ENCODE measurements at places on chromosomes 7 and 10.

DNA sequence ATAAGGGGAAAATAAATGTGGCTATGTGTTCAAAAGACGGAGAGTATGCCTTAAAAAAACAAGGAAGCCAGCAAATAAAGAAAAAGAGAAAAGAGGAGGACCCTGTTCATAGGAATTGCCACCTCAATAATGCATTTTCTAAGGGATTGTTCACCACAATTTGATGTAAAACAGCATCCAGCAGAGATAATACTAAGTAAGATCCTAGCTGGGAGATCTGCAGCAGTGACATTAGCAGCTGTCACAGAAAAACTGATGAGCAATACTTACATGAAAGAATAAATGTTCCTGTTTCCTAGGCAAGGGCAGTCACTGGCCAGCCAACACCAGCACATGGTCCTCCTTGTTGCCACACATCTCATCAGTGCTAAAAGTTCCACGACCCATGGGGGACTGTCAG lies 391.5 kb downstream of the SORCS1 start:
- no peak for DNase-seq

DNA sequence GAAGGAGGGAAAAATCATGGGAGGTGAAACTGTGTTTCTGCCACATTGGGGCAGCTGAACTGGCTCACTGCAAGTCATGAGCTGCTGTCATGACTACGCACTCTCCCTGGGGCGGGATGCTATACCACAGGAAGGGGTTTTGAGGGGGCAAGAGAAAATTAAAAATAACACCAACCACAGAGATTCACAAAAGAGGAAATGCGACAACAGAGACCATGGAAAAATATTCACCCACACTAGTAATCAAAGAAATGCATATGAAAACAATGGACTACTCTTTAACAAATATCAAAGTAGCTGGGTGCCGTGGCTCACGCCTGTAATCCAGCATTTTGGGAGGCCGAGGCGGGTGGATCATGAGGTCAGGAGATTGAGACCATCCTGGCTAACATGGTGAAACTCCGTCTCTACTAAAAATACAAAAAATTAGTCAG lies 65.2 kb upstream of the TM9SF3 start:
- no peak for DNase-seq

GRCh38 chr10:17061418-17061817 lies 68.2 kb downstream of the CUBN start:
- DNase-seq, result no peak

- DNase-seq, result no peak
Observed at GRCh38 chr7:31517513-31517912, 3.6 kb downstream of the ITPRID1 start.

- DNase-seq, result no peak
Observed at GRCh38 chr7:157595086-157595855, 258.5 kb downstream of the DNAJB6 start.

GRCh38 chr10:77989081-77989724 lies 40.1 kb downstream of the POLR3A start:
- no peak for DNase-seq

Data from epithelial cell of esophagus (primary cell).